ENCODE measurements at places on chromosomes 1 and 21. TPM values are rescaled to one million over a fixed set of nuclear protein-coding genes. Genes with fewer than 3 reads are reported as not detected.

DNA sequence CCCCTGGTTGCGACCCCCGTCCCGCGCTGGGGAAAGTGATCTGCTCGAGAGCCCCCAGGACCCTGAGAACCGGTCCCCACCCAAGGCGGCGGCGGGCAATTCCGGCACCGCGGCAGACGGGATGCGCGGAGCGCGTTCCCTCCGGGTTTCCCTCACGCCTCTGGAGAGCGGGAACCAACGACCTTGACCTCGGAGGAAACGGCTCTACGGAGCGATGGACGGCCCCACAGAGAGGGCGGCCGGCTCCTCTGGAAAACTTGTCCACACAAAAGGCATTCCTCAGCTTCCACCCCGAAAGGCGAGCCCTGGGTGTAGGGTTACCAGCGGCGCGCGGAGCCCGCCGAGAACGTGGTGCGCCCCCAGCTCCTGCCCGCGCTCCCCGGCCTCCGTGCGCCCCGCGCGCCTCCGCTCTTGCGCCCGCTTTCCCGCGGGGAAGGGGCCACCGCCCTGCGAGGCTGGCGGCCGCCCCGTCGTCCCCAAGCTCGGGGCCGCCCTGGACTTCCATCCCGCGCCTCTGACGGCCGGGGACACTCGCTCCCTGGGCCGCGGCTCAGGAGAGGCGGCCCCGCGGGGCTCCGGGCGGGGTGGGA, 391 bp upstream of the KIAA1614 start:
- H3K27me3 ChIP-seq: no peaks in the 10 kb centered on the region
- peak overlapping the region; percentile 72 for H3K4me3 ChIP-seq
- peaks cover 15% of the 10 kb centered on the region for H3K36me3 ChIP-seq
- H3K4me1 ChIP-seq: peaks cover 28% of the 10 kb centered on the region
- DNase-seq: peak; percentile 65

DNA sequence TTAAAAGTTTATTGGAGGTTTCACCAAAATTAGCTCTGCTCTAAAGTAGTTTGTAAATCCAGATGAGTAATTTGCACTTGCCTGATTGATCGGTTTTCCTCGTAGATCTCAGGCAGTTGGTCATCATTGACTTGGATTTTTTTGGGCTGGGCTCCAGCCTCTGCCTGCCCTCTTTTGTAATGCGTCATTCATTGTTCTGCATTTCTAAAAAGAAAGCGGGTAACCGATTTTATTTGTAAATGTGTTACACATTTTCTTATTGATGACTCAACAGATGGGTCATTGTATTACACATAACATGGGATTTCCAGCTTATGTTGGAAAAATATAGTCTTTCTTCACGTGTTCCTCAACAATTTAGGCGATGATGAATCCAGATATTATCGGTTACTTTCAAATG, 5.5 kb downstream of the ETS2 start:
- no peak overlapping the region for H3K27ac ChIP-seq
- no peak overlapping the region for H3K4me3 ChIP-seq
- peaks cover 3% of the 10 kb centered on the region for H3K4me1 ChIP-seq
- H3K36me3 ChIP-seq: peaks cover 30% of the 10 kb centered on the region
- DNase-seq: no peak

DNA sequence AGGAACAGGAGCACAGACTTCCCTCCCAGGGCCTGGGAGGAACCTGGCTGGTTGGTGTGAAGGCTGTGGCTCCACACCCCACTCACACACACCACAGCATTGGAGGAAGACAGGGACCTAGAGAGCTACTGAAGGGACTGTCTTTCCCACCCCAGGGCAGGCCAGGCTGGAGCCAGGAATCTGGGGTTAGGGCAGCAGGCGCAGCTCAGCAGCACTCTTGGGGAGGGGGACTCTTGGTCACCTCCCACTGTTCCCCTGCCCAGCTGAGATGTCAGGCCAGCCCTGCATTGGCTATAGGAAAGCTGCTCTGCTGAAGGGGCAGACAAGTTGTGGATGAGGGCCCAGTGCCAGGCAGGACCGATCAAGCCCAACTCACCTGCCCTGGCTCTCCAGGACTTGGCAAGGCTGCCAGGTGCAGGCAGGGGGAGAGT, 1.6 kb upstream of the PLEKHA6 start:
- no peak overlapping the region for H3K4me3 ChIP-seq
- H3K27ac ChIP-seq: no peak overlapping the region

DNA sequence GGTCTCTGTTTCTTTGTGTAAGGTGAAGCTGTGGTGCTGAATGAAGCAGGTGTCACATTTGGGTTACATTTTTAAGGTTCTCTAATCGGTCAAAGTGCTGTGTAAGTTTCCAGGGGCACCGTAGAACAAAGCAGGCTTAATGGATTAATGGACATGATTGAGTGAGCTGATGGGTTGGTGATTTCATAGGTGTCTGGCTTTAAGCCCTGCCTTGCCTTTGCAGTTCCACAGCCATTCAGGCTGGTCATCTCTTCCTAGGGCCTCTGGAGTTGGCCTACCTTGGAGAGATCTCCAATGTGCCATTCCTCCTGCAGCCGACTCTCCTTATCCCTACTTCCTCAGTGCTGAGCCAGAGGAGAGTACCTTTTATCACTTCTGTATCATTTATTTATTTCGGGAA, 15.2 kb downstream of the GALNT2 start:
- H3K36me3 ChIP-seq: peaks cover 2% of the 10 kb centered on the region
- no peak overlapping the region for H3K4me3 ChIP-seq
- peaks cover 31% of the 10 kb centered on the region for H3K4me1 ChIP-seq
- no peak overlapping the region for H3K27ac ChIP-seq
- no peak for DNase-seq
- H3K27me3 ChIP-seq: no peaks in the 10 kb centered on the region

DNA sequence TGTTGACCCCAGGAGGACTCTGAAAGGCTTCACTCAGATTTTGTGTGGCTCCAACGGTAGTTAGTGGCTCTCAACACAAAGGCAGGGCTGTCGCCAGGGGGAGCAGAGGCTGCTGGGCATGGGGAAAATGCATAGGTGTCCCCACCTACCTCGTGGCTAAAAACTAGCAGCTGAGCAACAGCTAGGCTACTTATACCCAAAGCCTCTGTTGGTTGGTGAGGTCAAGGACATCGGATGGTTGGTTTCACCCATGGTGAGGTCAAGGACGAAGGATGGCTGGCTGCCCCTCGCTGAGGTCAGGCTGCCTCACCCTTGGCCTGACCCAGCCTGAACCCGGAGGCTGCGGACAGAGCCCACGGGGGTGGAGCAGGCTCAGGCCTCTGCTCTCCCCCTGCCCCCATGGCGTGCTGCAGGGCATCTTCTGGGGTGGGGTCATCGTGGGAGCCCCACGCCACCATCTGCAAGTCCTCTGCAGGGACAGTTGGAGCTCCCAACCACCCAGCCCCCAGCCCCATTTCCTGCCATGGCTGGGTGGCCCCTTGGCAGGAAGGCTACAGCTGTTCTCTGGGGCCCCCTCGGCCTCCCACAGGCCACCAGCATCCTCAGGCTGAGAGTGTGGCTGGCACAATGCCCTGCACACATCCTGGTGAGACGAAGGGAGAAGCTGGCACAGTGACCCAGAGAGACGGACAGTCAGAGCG, 8.5 kb upstream of the GNB1 start:
- no peaks in the 10 kb centered on the region for H3K27me3 ChIP-seq
- no peaks in the 10 kb centered on the region for H3K36me3 ChIP-seq
- no peak for DNase-seq
- no peak overlapping the region for H3K4me3 ChIP-seq

DNA sequence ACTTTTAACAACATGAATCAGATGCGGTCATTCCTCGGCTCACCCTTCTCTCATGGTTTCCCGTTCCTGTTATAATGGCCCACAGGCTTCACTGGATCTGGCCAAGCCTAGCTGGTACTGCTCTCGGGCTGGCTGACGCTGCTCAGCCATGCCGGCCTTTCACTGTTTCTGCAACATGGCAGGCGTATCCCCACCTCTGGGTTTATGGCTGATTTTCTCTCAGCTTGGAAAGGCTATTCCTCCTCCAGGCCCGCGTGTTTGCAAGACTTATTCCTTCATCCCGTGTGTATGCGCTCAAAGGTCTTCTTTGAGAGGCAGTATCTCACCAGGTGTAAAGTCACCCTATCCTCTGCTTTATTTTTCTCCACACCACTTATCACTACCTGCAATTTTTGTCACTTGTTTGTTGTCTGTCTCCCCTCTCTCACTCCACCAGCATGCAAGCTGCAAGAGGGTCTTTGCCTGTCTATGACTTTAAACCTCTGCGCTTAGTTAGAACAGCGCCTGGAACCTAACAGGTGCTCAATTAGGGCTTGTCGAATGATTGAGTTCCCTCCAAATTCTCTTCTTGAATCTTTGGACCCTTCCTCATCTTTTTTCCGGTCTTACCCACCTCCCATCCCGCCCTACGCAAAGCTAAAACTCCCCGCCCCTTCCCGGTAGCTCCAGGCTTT, 491 bp upstream of the RAP1A start:
- H3K27ac ChIP-seq: peak overlapping the region; percentile 74
- H3K4me1 ChIP-seq: peaks cover 10% of the 10 kb centered on the region
- peak overlapping the region; percentile 41 for H3K4me3 ChIP-seq
- H3K27me3 ChIP-seq: no peaks in the 10 kb centered on the region

ANGPTL3 gene
- total RNA-seq: 0.04 TPM

ST6GALNAC5 gene
- 2.8 TPM for total RNA-seq

CD55 gene
- total RNA-seq: 18.3 TPM

XPR1 gene
- 7.1 TPM for total RNA-seq

GSTM3 gene
- total RNA-seq: 51.3 TPM

NUAK2 gene
- total RNA-seq: 0.40 TPM

DSCAM gene
- 1.9 TPM for total RNA-seq

MARK1 gene
- total RNA-seq: 6.8 TPM

LCE2B gene
- total RNA-seq: not detected

CHI3L2 gene
- 0.09 TPM for total RNA-seq
